ENCODE measurements at places on chromosomes 4 and X.

DNA sequence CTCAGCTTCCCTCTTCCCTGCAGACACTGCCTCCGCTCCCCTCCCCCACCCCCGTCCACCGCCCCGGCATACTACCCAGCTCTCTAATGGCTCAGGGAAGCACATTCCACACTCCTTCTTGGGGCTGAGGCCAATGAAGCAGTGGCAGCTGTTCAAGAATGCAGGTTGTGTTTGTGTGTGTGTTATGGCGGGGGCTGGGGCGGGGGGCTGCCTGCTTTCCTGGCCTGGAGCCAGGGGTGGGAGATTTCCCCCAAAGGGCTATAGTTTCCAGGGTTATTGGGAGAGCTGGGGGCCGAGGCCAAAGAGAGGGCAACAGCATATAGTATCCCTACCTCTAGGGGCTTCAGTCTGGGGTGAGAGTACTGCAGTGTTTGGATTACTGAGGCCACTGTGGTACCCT lies 149.4 kb downstream of the EFNB1 start:
- DNase-seq: no peak

DNA sequence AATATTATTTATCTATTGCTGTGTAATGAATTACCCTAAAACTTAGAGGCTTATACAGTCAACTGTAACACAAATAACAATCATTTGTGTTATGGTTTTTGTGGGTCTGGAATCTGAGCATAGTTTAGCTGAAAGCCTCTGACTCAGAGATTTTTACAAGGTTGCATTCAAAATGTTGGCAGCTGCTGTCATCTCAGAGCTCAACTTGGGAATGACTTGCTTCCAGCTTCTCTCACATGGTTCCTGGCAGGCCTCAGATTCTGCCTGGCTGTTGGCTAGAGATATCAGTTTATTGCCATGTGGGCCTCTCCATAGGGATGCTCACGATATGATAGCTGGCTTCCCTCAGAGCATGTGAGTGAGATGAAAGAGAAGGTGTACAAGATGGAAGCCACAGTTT lies 70.2 kb upstream of the BRWD3 start:
- DNase-seq: peak; percentile 1

DNA sequence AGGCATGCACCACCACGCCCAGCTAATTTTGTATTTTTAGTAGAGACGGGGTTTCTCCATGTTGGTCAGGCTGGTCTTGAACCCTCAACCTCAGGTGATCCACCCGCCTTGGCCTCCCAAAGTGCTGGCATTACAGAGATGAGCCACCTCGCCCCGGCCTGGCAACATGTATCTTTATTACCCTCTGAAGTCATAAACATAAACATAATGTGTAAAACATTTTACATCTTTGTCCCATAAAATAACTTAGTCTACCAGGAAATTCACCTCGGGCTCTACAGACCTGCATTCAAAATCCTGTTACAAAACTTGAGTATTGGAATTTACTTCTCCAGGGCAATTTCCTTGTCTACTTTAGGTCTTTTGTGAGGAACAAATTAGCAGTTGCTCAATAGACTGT lies 68.1 kb upstream of the DUSP21 start:
- DNase-seq: no peak

GRCh38 chr4:184851200-184851541 lies 25.4 kb upstream of the ACSL1 start:
- no peak for DNase-seq

DNA sequence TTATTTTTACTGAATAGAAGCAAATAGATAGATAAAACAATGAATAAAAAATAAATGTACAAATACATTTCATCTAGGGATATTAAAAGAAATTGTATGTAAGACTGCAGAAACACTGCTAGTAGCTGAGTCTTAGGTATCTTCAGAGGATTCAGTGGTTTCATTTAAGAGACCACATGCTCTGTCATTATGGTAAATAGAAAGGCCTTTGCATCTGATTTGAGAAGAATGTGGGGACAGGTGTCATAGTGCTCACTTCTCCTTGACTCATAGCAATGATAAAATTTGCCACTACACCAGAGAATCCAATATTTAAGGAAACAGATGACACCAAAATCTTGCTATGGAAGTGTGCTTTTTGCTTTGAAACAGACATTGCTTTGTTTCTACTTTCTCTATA lies 59.8 kb upstream of the PPP1R2C start:
- DNase-seq: no peak

DNA sequence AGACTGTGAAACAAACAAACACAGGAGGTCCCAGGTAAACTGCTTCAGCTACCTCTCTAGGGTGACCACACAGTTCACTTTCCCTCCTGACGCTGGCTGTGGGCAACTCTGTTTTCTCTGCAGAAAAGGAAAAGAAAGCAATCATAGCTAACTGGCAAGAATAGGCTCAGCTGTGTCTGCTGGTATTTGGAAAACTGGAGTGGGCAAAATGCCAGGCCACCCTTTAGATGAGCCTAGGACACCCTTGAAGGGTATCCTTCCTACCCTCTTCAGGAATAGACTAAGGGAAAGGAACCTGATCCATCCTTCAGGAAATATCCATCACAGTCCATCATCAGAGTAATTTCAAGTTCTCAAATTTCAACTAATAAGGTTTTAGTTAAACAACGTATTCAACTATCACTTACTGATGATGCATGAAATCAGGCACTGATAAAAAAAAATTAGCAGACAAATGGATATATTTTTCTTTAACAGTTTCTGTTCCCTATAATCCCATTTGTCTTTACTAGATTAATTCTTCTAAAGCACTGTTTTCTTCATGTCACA lies 60.9 kb downstream of the CAMK2D start:
- DNase-seq: no peak

DNA sequence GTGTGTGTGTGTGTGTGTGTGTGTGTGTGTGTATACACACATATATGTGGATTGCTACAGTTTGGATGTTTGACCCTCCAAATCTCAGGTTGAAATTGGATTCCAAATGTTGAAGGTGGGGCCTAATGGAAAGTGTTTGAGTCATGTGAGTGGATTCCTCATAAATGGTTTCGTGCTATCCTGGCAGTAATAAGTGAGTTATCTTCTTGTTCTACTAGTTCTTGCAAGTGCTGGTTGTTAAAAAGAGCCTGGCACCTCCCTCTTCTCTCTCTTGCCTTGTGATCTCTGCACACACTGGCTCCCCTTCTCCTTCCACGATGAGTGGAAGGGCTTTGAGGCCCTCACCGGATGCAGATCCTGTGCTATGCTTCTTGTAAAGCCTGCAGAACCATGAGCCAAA lies 344.1 kb downstream of the SH2D1A start:
- DNase-seq: no peak

GRCh38 chr4:6184169-6184568 lies 16.2 kb downstream of the JAKMIP1 start:
- DNase-seq: no peak

GRCh38 chr4:170083541-170083940 lies 6.2 kb downstream of the AADAT start:
- DNase-seq: no peak

GRCh38 chr4:175787546-175787945 lies 24.5 kb downstream of the GPM6A start:
- no peak for DNase-seq

DNA sequence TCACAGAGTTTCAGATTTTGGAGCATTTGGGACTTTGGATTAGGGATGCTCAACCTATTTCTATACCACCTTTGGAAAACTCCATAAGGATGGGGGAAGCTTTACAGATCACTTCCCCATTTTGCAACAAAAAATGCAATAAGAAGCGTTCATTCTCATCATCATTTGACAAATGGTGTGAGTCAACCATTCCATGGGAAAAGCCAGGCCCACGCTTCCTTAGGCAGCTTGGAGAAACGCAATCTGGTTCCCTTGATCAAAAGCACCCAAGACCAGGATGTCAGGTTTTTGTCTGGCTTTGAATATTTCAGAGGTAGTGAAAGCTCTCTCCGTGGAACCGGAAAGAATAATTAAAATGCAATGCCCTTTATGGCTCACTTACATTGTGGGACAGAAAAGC lies 79.3 kb upstream of the C4orf50 start:
- no peak for DNase-seq

DNA sequence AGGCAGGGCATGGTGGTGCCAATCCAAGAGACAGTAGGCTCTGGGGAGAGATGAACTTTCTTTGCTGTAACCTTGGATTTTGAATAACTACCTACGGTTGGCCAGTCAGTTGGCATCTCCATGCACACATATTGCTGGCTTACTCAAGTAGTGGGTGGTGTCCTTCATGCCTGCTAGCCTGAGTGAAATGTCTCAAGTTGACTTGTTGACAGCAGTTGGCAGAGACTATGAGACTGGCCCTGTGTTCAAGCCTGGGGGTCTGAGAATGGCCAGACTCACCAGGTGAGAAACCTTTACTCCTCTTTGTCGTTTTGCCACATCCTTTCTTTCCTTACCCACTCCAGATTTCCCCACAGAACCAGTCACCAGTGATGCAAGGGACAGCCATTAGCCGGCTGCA lies 173.3 kb downstream of the MID1IP1 start:
- DNase-seq: no peak

DNA sequence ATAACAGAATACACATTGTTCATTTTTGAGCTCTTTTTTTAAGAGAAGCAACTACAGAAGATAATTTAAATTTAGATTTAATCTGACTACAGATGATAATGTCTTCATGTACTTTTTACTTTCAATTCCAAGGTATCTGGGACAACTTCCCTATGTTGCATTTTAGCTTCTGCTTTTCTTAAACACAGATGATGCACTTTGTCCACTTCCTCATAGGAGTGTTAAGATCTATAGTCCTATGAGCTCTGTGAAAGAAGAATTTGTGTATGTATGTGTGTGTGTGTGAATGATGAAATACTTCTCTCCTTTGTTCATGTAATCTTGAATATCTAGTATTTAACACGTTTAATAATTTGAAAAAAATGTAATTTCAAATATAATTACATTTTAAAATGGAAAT lies 5.3 kb upstream of the FHIP1A start:
- DNase-seq: no peak

- no peak for DNase-seq
Measured at GRCh38 chr4:140042634-140043033, 111.3 kb downstream of the MAML3 start.

DNA sequence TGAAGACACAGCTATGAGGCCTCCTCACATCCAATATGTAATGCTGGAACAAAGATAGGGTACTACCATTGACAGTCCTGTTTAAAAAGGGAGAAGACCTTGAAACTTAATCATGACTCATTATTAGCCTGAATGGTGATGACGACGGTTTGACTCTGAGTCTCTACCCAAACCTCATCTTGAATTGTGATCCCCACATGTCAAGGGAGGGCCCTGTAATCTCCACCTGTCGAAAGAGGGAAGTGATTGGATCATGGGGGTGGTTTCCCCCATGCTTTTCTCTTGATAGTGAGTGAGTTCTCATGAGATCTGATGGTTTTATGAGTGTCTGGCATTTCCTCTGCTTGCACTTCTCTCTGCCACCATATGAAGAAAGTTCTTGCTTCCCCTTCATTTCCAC lies 395.3 kb upstream of the CPEB2 start:
- no peak for DNase-seq

GRCh38 chrX:15998350-15998749 lies 125.0 kb upstream of the GRPR start:
- DNase-seq: no peak

DNA sequence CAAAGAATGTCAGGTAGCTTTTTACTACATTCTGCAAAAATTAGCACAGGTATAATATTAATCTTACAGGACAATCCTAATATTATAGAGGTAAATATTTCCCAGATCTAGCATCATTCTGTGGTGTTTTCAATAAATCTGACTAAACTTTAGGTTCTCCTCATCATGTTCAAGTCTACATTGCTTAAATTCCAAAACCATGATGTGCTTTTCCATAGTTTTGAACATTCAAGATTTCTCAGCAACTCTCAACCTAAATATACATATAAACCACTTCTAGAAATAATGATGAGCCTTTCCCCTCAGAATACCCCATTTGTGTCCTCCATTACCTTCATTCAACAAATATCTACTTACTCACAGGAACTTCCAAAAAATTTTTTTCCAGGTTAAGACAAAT lies 23.1 kb downstream of the EIF4E start:
- no peak for DNase-seq

- DNase-seq: no peak
Measured at GRCh38 chr4:121758925-121759568, 5.9 kb downstream of the SMIM43 start.

GRCh38 chrX:71989768-71990426 lies 79.3 kb downstream of the NHSL2 start:
- no peak for DNase-seq

DNA sequence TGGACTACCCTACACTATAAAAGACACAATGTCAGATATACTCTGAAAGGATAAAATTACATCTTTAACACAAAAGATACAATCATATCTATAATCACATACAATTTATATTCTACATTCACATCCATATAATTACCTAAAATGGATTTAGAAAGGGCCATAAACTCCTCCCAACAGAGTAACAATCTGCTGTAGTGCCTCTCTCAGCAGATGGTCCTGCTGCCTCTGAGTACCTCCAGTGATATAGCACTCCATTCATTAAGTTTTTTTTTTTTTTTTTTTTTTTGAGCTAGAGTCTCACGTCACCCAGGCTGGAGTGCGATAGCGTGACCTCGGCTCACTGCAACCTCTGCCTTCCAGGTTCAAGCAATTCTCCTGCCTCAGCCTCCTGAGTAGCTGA lies 7.4 kb downstream of the ANKRD37 start:
- no peak for DNase-seq

DNA sequence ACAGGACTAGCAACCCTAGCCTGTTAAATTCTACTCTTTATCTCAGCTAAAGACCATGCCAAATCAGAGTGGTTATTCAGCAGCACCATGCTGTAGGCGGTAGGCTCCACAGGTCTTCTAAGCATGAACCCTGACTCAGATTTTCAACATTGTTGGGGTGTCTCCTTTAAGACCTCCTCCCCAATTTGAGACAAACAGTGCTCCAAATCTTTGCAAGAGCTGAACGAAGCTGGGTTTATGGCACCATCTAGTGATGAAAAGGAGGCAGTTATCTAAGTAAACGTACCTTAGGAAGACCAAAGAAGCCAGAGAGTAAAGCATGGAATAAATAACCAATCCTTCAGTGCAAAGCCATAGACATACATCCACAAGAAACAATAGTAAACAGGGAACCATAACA lies 334.5 kb upstream of the SLC7A11 start:
- no peak for DNase-seq

GRCh38 chrX:123140454-123140853 lies 43.6 kb upstream of the GRIA3 start:
- DNase-seq: no peak

- no peak for DNase-seq
Measured at GRCh38 chr4:156974264-156974663, 2.7 kb upstream of the PDGFC start.

- no peak for DNase-seq
Measured at GRCh38 chrX:152899111-152899873, 1.4 kb downstream of the ZNF185 start.

Data from LoVo (cell line).